ENCODE measurements at places on chromosomes 7 and 10.
A peak's percentile ranks its signal among the peaks of the same experiment; 100 is the strongest.

DNA sequence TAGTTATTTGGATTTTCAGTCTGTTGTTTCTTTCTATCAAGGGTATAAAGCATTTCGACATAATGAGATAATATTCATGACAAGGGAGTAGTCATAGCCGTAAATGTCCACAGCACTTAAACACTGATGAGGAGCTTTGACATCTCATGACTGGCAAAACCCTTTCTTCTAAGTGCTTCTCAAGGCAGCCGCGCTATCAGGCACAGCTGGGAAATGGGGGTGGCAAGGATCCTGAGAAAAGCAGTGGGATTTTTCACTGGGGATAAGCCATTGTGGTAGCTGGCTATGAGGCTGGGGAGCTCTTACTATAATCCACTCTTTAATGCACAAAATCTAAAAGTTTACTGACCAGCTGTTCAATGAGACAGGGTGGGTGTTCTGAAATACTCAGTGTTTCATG, 493.2 kb upstream of the KLF6 start:
- DNase-seq, result no peak

DNA sequence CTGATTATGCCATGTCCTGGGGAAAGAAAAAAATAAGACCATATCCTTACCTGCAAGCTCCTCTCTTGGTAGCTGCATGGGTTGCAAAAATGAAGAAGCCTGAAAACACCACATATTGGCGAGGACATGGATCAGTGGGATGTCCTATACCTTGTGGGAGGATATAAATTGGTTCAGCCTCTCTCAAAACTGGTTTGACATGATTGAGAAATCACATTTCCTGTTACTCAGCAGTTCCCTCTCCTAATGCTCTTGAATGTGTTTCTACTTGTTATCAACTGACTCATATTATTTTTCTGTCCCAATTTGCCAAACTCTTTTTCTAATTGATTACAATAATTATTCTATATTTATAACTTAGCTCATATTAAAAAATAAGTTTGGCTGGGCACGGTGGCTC, 380.2 kb downstream of the EXOC4 start:
- DNase-seq, result peak; percentile 60

GRCh38 chr7:21429021-21429420, 1.1 kb downstream of the SP4 start:
- no peak for DNase-seq

GRCh38 chr7:17239683-17240521, 58.5 kb upstream of the AHR start:
- peak; percentile 36 for DNase-seq

GRCh38 chr10:2920168-2920567, 147.2 kb upstream of the PFKP start:
- no peak for DNase-seq

GRCh38 chr7:114889646-114890285, 32.1 kb upstream of the MDFIC start:
- peak; percentile 86 for DNase-seq

GRCh38 chr10:3955955-3956617, 171.1 kb upstream of the KLF6 start:
- DNase-seq, result no peak

DNA sequence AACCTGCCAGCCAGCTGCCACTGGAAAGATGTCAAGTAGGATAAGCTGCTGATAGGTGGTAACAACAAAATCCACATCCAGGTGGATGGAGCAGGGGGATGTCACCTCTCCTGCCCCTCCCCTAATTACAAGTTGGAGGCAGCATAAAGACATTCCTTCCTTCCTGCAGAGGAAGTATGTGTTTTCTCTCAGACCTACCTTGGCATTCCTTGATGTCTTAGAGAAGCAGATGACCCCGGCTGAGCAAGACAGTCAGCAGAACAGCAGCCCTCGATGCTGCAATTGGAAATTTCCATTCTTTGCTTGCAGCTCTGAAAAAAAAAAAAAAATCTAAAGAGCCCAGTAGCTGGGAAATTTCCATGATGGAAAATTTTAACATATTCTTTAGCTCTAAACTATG, 137.5 kb upstream of the MKLN1 start:
- no peak for DNase-seq

- DNase-seq, result no peak
These were observed 42.7 kb upstream of the SMARCD3 start for GRCh38 chr7:151291206-151291605.

DNA sequence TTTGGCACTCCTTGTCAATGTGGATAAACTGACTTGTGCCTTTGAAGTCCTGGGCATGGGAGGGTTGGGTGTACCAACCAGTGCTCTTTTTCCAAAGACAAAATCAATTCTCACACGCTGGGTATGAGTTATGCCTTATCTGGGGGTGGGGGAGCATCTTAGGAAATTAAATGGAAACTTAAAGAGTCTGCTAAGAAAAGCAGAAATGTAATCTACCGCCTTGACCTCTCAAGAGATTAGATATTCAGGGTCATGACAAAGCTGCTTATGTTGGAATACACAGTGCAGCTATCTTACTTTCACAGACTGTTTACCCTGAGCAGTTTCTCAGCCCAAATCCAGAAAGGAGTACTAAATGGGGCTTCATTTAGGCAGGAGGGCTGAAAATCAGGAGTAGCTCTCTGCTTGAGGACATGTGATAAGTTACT, 2.6 kb downstream of the MEST start:
- no peak for DNase-seq

GRCh38 chr7:124688991-124689390, 76.6 kb downstream of the GPR37 start:
- no peak for DNase-seq

- no peak for DNase-seq
These were observed 10.9 kb upstream of the C10orf120 start for GRCh38 chr10:122710576-122710975.

DNA sequence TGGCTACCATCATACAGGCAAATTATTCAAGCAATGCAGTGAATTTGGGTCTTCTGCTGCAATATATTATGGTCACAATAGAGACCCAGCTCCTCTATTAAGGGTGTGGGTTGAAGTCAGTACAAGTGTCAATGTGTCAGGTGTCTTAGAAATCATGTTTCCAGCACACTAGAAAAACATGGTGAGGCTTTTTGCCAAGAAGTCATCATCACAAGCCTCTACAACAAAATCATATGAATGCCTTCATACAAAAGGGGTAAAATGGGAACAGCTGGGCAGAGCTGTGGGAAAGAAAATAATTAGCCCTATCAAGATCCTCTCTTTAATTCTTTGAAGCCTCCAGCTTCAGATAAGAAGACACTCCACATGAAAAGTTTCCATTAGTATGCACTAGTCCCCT, 37.2 kb downstream of the FAM13C start:
- DNase-seq, result no peak

GRCh38 chr7:93851536-93851935, 39.0 kb downstream of the TFPI2 start:
- DNase-seq, result peak; percentile 6

DNA sequence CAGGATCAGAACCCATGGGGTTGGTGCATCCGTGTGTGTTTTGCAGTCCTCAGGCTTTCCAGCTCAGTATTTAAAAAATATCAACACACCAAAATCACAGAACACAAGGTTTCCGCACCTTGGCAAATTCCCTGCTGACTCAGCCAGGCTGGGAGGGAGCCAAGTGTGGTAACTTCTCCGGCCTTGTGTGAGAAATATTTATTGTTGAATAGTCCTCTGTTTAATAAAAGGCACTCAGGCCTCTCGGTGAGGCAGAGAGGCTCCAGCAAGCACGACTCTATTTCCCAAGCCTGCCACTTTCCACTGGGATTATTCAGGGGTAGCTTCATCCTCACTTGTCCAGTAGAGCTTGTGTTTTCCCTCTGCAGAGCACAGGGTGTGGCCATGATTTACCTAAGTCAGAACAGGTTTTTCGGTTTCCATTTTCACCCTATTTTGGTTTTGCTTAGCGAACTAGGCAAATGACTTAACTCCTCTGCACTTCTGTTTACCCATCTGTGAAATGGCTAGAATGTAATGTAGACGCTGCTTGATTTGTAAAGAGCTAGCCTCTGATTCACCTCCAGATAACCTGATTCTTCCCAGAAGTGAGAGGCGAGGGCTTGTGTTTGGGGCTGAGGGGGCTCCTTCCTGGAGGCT, 13.0 kb upstream of the CHST15 start:
- DNase-seq, result peak; percentile 42

DNA sequence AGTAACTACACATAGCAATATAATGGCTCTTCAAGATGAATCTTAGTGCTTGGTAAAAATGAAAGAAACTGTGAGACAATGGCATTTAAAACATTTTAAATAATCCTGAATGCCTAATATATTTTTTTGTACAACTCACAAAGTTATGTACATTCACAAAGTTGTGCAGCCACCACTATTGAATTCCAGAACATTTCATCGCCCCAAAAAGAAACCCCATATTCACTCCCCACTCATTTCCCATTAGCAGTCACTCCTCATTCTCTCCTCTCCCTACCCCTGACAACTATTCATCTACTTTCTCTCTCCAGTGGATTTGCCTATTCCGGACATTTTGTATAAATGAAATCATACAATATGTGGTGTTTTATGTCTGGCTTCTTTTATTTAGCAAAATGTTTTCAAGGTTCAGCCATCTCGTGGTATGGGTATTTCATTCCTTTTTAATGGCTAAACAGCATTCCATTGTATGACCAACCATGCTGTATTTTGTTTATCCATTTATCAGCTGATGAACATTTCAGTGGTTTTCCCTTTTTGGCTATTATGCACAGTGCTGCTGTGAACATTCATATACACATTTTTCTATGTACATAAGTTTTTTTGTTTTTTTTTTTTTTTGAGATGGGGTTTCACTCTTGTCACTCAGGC, 34.7 kb downstream of the ENTPD7 start:
- DNase-seq, result peak; percentile 57

GRCh38 chr10:108791030-108791429, 1132.3 kb downstream of the XPNPEP1 start:
- DNase-seq, result no peak

- no peak for DNase-seq
These were observed 94.7 kb downstream of the ARHGAP22 start for GRCh38 chr10:48509974-48510692.

DNA sequence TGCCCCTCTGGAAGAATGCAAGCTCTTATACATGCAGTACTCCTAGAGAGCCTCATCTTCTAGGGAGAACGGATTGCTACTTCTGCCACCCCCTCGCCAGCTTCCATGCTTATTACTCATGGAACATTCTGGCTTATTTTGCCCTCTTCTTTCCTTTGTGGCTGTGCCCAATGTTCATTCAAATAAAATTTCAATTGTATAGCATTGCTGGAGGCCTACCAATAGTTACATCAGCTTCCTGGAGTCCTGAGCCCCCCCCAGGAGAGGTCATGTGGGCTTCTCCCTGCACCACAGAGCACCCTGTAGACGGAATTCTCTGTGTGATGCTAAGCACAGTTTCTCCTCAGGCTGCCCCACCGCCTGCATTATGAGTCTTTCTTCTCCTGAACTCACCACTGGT, 1094.0 kb downstream of the KCNMA1 start:
- DNase-seq, result no peak

DNA sequence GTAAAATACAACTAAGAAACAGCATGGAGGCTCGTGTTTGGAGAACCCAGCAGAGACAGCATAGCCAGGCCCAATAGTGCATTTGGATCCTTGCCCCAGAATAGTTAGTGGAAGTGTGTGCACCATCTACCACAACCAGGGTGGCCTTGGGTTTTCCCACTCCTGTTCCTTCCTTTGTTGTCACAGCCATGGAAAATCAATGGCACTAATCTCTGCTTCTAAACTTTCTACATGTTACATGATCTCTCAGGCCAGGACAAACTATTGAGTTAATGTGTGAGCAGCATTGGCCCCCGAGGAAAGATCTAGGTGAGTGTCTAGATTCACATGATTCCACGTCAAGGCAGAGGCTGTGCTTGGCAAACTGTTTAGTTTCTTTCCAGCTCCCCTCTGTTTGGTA, 2.0 kb downstream of the CYP3A7 start:
- no peak for DNase-seq

GRCh38 chr10:62054830-62055229, 153.3 kb downstream of the ARID5B start:
- DNase-seq, result no peak

DNA sequence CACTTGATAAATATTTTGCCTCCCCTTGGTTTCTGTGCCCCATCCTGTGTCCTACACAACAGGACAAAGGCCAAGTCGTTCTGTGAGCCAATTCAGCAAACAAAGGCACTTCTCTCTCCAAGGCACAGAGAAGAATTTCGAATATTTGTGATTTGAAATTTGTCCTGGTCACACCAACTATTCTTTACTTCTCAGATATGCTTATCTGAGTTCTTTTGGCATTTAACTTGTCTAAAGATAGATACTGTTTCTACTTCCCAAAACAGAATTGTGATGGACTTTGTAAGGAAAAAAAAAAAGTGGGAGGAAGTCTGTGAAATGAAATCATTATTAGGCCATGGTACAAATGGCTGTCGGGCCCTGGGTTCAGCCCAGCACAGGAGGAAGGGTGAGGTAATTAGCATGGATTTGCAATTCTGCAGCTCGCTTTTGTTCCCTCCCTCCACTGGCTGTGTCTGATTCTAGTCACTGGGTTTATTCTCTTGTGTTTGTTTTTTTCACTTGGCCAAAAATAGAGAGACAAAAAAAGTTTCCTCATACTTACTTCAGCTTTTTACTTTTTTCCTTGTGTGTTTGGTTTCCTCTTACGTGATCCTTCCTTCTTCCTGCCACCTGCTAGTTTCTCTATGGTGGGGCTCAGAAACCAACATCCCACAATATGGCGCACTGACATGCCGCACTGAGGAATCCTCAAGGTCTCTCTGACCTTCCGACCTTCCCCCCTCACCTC, 108.2 kb upstream of the MKLN1 start:
- DNase-seq, result no peak

GRCh38 chr10:67385566-67385965, 310.4 kb downstream of the CTNNA3 start:
- DNase-seq, result no peak

GRCh38 chr7:149870274-149870673, 3.5 kb upstream of the ATP6V0E2 start:
- DNase-seq, result no peak

GRCh38 chr10:121580276-121581116, 17.7 kb downstream of the FGFR2 start:
- no peak for DNase-seq

DNA sequence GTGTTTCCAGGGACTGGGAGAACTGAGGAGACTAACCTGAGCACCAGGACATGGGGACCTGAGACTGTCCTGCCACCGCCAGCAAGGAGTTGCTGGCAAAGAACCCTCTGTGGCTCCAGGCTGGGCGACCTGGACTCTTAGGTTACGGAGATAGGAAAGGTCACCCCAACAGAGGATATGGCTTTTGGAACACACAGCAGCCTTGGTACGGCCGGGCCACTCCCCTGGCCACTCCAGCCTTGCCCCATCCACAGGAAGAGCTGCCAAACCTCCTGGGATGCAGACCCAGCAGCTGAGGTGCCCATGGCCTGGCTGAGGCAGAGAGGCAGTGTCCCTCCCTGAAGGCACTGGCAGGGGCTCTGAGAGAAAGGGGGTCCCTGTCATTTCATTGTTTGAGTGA, 137.8 kb downstream of the OAT start:
- DNase-seq, result no peak

DNA sequence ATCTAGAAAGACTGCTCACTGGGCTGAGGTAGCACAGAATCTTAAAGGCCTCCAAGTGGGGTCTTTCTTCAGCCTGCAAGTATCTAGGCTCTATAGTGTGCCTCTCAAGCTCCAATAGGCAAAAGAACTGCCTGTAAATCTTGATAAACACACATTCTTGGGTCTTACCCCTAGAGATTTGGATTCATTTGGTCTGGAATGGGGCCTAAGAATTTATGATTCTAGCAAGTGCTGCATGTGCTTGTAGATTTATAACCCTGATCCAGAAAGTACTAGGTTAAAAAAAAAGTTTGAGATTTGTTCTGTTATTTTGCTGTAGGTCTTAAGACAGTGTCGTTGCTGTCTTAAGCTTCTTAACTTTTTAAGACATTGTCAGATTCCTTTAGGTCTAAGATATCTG, 74.1 kb downstream of the RALA start:
- no peak for DNase-seq

GRCh38 chr7:128152721-128153120, 88.4 kb upstream of the LEP start:
- no peak for DNase-seq
